ENCODE measurements at places on chromosomes 6 and 20.

GRCh38 chr6:549906-550305 is 107.0 kb downstream of the HUS1B start:
- no peak for DNase-seq

DNA sequence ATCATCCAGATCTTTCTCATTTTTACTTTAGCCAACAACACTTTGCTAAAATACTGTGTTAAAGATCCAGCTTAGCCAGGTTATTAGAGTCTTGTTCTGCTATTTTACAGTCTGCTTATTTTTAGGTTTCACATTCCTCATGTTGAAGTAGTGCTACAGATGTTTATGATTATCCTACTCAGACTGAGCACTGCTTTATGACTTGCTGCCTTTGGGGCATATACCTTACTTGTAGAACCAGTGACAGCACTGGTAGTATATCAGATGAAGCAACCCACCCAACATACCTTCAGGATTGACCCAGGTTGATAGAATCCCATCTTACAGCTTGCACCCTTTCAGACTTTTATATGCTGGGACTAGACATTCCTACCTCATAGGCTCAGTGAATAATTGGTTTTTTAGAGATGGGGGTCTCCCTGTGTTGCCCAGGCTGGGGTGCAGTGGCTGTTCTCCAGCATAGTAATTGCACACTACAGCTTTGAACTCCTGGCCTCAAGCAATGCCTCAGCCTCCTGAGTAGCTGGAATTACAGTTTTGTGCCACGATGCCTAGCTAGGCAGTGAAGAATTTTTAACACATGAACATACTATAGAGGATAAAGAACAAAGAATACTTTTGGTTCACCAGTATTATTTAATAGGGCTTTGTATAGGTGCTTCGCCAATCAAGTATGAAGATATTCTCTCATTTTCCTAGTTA is 63.8 kb upstream of the DYNLRB1 start:
- no peak for DNase-seq

DNA sequence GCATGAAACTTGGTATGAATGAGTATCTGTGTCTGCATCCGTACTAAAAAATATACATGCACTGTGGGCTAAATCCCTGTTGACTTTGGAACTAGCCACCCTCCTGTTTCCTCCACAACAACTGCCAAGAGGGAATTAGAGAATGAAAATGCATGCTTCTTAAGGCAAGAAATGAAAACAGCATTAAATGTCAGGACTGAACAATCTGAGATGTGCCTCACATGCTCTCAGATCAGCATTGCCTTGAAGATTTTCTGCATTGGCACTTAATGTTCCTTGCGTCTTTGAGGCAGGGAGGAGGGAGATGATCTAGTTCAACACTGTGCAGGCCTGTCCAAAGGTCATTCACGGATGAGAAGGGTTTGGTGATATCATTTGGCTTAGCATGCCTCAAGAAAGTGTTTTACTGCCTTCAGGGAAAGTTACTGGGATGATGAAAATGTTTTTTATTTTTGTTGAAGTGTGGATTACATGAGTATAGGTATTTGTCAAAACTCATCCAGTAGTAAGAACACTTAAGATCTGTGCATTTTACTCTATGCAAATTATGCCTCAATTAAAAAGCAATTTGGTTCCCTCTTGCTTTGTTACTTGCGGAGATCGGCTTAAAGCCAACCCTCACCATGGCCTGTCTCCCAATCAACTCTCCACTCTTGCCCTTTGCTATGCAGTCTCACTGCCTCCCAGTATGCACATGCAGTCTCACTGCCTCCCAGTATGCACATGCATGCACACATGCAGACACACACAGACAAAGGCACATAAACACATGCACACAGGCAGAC is 47.5 kb upstream of the RIN2 start:
- DNase-seq = no peak

DNA sequence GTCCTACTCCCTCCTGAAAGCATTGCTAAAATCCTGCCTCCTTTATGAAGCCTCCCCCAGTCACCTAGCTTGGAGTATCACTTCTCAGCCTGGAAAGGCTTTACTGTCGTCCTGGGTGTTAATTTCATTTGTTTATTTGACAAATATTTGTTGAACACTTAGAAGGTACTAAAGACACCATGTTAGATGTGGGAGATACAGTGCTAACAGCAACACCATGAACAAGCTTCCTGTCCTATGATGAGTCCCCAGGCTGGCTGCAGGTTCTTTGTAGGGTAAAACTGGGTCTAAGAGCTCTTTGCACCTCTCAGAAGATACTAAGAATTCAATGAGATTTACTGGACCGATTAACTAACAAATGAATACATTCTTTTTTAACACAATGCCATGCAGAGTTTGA is 109.2 kb upstream of the TMEM170B start:
- DNase-seq = no peak

- DNase-seq = no peak
Observed at GRCh38 chr6:54993948-54994347, 147.4 kb downstream of the FAM83B start.

DNA sequence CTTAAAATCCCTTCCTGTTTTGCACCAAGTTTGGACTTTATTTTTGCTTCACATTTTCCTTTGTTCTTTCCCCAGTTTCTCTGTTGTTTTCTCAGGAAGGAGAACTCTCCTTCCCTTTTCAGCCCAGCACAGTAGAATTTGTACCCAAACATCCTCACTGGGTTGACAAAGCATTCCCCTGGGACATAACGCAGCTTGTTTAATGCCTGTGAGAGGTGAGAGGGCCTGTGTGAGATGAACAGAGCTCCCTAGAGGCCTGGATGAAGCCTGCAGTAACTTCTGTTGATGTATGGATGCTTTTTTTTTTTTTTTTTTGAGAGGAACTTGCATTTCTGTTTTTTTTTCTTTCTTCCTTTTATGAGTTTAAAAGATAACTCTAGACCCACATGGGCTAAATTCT is 104.9 kb upstream of the SLC22A23 start:
- DNase-seq = peak; percentile 42

- DNase-seq = no peak
Observed at GRCh38 chr6:73088138-73088813, 137.0 kb downstream of the KHDC1L start.

DNA sequence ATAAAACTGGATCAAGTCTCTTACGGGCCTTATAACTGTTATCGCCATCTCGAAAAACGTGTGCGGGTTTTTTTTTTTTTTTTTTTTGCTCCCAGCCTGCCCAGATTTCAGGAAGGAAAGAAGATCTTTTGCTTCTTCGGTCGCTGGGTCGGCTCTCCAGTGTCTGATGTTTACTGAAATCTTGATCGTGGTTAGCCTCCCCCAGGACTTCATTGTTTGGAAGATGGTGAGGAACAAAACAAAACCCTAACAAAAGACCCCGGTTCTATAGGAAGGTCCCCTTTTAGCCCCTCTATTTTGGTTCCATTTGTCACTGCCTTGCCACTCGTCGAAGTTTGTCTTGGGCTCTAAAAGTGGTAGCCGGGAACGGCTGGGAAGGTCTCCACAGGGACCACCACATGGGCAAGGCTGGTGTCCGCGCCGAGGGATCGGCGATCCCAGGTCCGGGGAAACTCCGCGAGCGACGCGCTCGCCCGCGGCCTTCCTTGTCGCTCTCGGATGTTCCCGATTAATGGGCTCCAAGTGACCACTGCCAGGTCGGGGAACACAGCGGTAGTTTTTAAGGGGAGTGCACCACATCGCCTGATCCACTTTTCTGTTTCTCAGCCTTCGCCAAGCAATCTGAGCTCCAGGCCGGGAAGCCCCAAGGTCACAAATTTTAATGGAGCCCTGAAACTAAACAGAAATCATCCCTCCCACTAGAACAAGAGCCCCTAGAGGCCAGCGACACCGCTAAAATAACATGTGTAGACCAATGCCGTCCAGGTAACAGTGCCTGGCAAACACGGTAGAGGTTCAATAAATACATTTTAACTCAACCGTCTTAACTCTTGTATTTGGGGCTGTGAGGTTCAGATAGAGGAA is 27.0 kb downstream of the TRIM27 start:
- peak; percentile 80 for DNase-seq

GRCh38 chr6:52588710-52589091 is 11.8 kb upstream of the TRAM2 start:
- no peak for DNase-seq

DNA sequence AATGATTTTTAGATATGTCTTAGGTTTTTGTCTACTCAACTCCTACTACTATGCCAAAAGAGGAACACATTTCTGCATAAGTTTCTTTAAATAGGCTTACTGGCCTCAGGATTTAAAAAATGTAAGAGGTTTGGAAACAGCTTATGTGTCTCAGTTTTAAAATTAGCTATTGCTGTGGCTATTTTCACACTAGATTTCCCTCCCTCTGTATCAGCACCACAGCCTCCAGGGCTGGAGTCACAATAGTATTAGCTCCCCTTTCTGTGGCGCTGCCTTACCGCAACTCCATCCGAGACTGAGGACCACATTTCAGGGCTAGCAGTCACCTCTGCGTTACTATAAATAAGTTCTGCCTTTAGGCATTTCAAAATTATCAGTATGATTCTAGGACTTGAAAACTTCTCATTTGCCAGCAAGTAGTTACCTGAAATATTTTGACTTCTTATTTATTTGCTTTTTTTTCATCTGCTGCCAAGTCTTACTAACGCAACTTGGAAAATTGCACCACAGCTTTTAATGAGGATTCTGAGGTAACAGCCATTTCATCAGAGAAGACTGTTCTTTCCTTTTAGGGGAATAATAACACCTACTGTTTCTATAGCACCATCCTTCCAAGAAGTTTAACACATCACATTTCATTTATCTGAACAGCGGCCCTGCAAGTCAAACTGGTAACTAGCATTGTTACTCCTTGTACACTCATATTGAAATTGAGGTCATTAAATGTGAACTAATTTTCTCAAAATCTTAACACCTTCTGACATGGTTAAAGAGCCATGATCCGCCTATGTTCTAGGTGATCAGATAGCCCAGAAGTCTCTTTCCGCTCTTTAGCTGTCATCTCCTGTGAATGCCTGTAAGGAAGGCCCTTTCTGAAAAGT is 105.9 kb downstream of the GJA10 start:
- no peak for DNase-seq

DNA sequence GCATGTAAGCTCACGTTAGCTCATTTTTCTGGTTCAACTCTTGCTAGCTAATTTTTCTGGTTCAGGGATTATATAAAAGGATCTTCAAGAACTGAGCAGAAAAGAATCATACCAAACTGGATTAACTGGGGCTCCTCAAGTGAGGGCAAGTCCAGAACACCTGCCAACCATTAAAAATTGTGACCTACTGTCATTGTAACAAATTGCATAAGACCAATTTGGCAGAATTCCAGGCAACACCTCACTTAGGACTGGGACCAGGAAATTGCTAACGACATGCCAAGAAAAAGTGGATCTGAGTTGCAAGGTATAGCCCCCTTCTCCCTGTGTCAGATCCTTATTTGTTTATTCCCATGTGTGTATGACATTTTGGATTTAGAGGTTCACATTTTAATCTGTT is 216.6 kb downstream of the HIVEP2 start:
- DNase-seq = no peak

GRCh38 chr6:105519954-105520353 is 117.1 kb upstream of the PREP start:
- no peak for DNase-seq

- DNase-seq = no peak
Observed at GRCh38 chr6:121143476-121143875, 190.8 kb downstream of the TBC1D32 start.

DNA sequence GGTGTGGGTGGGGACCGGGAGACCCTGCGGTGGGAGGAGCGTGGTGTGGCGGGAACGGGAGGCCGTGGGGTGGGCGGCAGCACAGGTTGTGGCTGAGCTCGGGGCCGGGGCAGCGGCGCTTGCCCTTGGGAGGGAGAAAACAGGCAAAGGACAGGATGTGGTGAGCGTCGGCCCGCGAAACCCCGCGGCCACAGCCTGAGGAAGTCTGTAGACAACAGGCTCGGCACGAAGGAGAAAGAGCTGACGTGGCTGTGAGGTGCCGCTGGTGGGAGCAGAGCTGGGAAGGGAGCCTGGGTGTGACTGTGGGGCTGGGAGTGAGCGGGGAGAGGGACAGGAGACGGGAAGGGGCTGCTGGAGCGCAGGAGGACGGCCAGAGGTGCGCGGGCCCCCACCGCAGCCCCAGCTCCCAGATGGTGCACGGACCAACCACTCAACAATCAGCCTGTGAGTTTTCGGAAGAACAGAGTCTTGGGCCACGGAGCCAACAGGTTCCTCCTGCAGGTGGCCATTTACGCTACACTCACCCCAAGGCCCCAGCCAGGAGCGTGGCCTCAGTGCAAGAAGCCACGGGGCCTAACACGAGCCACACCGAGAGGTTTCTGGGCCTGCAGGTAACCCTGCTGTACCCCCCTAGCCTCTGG is 202.8 kb downstream of the DLL1 start:
- DNase-seq = no peak

DNA sequence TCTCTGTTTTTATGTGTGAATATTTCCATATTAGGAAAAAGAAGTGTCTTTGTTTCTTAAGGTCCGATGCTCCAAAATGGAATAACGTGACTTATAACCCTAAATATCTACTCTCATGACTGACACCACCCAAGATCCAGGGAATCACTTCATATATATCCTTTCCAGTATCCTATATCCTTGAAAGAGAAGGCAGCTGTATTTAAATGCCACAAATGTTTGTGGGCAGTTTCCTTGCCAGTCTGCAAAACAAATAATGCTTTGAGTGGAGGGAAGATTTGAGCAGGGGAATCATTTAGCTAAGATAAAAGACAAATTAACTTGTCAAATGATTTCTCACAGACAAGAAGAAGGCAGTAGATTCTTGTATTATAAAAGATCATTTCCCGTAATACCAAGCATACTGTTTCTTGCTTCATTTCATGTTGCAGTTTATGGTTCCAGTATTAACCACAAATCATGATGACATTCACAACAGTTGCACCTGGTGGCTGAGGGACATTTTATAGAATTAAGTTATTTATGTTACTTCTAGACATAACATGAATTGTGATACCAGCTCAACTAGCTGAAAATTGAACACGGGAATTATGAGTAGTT is 30.0 kb upstream of the FABP7 start:
- no peak for DNase-seq

GRCh38 chr6:166516251-166516884 is 70.1 kb downstream of the RAMACL start:
- no peak for DNase-seq

DNA sequence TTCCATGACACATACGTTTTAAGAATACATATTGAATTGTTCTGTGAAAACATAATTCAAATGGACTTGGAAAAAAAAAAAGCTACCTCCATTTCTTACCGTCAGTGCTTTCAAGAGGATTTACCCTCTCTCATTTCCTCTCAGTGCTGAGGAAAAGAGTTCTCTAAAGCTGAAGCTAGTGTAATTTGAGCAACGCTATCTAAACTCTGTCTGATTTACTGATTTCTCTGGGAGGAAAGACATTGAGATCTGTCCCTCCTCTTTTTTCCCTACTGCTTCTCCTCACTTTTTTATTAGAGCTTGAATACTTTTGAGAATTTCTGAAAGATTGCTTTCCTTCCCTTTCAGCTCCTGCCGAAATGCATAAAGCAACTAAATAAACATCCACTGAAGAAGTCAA is 41.2 kb upstream of the GRIK2 start:
- peak; percentile 27 for DNase-seq
